ENCODE measurements at places on chromosomes 12 and 14.

GRCh38 chr14:102949801-102950451, 27.5 kb downstream of the AMN start:
- no peak for DNase-seq

DNA sequence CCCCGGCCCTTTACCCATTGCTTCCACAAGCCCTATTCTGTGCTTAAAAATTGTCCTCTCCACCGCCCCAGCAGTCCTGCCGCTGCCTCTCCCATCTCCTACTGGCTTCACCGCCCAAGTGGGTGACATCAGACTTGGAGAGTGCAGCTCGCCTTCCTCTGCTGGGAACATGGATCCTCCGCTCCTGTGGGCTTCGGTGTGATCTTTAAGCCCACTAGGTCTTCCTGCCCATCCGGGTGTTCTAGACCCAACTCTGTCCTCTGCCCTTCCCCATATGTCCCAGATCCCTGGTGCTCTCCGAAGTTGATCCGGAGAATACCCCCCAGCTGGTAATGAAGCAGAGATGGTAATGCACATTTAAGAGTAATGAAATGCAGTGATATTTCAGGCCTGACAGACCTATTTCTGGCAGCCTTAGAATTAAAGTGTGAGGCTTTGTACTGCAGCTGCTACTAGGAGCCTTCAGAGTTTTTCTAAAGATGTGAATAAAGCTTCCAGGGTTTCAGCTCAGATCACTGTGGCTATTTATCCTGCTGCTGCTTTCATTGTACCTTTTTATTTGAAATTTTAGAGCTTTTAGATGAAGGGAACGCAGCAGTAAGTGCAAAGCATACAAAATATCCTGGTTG, 22.9 kb upstream of the CTDSP2 start:
- no peak for DNase-seq

- DNase-seq = no peak
These were observed 31.0 kb upstream of the NPFF start for GRCh38 chr12:53538209-53538689.

GRCh38 chr14:59511916-59512575, 27.7 kb downstream of the JKAMP start:
- DNase-seq = no peak

GRCh38 chr14:74584951-74585350, 27.1 kb downstream of the LTBP2 start:
- no peak for DNase-seq

DNA sequence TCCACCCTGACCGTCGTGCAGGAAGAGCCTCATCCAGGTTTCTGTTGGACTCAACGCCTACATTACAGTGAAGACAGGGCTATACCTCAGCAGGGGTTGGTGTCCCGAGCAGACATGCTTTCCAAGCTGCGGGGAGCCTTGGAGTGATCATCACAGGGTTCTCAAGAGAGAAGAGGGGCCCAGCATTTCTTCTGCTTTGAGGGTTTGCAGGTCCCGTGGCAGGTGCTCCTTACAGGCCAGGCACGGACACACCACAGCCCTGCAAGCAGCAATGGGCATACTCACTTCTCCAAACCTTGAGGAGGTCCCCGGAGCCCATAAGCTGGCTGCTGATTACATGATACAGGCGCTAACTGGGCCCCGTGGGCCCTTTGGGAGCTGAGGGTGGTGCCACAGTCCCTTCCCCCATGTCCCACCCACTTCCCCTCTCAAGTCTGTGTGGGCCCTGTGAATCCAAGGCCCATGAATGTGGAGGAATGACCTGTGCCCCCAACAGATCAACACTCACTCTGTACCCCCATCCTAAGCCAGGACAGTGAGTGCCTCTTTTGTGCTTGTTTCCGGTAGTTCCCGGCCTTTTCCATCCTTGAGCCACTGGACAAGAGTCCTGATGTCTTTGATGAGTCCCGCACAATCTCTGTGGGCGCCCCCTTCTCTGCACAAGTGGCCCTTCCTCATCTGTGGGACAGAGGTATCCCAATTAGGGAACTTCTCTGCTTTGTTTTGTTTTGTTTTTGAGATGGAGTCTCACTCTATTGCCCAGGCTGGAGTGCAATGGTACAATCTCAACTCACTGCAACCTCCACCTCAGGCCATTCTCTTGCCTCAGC, 1.1 kb downstream of the AQP2 start:
- DNase-seq = no peak

DNA sequence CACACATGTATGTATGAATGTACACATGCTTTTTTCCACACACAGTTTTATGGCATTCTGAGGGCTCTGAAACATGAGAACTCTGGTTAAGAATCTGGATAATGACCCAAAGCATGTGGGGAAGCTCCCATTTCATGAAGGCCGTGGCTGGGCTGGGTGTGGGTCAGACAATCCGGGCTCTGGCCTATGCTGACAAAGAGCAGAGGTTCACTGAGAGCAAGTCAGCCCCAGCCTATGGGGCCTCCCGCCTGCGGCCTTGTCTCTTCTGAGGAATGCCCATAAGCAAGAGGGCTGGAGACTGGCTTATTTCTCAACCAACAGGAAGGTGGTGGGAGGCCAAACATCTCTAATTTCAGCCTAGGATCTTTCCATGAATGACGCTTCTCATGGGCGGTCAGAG, 8.5 kb downstream of the MYH6 start:
- no peak for DNase-seq

- DNase-seq = no peak
These were observed 211.2 kb downstream of the FUT8 start for GRCh38 chr14:65623759-65624158.

DNA sequence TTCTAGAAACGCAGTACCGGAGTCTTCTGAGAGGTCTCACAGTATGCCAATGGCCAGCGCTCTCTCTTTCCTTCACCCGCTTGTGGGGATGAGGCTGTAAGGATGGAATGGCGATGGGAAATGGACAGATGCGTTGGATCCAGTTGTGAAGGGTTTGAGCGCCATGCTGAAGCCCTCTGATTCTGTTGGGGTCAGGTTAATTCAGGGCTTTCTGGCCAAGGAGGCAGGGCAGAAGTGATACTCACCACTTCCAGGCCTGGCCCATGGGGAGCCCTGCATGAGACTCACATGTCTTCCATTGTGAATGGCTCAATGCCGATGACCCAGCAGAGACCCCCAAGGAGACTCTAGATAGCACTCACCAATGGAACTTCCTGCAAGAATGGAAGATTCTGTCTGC, 114.3 kb downstream of the BCL11B start:
- DNase-seq = no peak
